Neuronal stem cell (in vitro differentiated cells): ENCODE measurements at places on chromosomes 1 and 21.

GRCh38 chr1:55153031-55153430 is 62.1 kb downstream of the USP24 start:
- peak; percentile 6 for DNase-seq

- no peak for DNase-seq
Observed at GRCh38 chr1:182603646-182604174, 479 bp downstream of the RGS16 start.

DNA sequence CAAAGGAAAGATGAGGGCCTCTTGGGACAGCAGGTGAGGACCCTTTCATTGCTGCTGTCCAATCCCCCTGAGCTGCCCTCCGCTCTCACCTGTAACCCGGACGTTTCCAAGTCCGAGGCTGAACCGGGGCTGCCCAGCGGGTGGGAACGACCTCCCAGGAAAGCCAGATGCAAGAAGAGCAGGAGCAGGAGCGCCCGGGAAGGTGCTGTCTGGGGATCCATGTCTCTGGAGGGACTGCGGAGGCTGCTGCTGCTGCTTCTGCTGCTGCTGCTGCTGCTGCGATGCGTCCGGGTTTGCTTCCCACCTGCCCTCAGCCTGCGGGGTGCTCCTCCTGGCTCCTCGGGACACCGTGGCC is at the start of gene NPPB:
NPPB (minus strand) TSS at position 333 of the 355 bp plus-strand sequence; CDS start at position 221, 112 bp downstream.
- no peak for DNase-seq

- DNase-seq = peak; percentile 67
Observed at GRCh38 chr1:84892705-84893618, at the start of gene LPAR3. TSS of gene LPAR3 (minus strand) at chr1:84893206. CDS start at chr1:84866120, 27,086 bp downstream.

- DNase-seq = no peak
Observed at GRCh38 chr1:192814805-192815204, 6.0 kb downstream of the RGS2 start.

- DNase-seq = no peak
Observed at GRCh38 chr1:153546371-153546770, 765 bp upstream of the S100A4 start.

DNA sequence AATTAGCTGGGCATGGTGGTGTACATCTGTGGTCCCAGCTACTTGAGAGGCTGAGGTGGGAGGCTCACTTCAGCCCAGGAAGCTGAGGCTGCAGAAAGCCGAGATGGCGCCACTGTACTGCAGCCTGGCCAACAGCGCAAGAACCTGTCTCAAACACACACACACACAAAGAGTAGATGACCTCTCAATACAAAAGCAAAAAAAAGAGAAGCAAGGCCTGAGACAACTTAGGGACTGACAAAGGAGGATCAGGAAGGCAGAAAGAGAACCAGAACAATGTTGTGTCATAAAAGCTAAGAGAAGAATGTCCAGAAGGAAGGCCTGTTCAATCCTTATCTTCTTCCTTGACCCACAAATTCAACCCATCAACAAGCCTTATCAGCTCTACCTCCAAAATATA is 18.5 kb downstream of the WASF2 start:
- DNase-seq = no peak

GRCh38 chr1:226679853-226680516 is 59.1 kb downstream of the ITPKB start:
- peak; percentile 95 for DNase-seq

DNA sequence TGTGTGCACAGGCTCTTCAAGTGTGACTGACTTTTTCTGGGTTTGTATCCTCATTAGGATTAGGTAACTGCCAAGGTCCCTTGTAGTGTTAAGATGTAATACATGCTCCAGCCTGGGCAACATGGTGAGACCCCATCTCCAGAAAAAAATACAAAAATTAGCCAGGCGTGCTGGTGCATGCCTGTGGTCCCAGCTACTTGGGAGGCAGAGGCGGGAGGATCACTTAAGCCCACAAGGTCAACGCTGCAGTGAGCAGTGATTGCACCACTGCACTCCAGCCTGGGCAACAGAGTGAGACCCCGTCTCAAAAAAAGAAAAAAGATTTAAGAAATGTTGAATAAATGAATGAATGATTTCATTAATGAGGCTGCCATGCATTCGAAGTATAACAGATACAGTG is 15.1 kb downstream of the ZBTB17 start:
- no peak for DNase-seq

- no peak for DNase-seq
Observed at GRCh38 chr21:44766818-44767354, 34.7 kb downstream of the UBE2G2 start.

DNA sequence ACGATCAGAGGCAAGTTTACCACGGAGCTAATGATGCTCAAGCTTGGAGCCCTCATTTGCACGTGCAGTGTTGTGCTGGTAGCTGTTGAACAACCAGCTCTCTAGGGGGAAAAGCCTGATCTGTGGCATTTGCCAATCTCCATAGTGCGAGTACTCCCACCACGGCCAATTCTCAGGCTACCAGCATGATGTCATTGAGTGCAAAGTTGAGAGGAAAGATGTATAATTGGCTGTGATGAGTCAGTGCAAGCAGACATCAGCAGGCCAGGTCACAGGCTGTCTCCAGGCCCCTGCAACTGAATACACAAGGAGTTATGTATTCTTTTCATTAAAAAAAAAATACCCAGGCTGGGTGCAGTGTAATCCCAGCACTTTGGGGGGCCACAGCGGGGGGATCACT is 233.1 kb upstream of the VAMP3 start:
- no peak for DNase-seq

DNA sequence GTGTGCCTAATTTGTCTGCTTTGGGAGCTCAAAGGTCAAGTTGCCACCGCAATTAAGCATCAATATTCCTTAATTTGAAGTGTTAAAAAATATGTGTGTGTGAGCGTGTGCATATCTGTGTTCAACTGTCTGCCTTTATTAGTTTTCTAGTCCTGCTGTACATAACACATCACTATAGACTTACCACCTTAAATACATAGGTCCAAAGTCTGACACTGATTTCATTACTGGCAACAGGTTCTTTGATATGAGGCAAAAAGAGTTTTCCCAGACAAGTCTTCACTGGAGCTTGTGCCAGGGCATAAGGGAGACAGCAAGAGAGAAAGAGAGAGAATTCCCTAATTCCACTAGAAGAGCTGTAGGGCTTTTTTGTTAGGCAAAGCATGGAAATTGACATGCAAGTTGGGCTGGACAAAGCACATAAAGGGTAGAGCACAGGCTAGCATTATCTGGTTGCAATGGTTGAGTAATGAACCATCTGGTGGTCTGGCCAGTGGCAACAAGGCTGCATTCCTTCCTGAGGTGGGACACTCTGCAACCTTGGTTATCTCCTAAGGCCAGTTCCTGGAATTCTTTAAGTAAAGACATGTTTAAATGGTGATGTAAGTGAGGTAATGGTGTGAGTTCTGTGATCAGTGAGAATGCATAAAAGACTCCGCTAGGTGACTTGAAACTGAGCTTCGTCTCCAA is 457.2 kb upstream of the ADAMTS5 start:
- no peak for DNase-seq

- no peak for DNase-seq
Observed at GRCh38 chr1:101242324-101243050, 5.7 kb downstream of the S1PR1 start.

DNA sequence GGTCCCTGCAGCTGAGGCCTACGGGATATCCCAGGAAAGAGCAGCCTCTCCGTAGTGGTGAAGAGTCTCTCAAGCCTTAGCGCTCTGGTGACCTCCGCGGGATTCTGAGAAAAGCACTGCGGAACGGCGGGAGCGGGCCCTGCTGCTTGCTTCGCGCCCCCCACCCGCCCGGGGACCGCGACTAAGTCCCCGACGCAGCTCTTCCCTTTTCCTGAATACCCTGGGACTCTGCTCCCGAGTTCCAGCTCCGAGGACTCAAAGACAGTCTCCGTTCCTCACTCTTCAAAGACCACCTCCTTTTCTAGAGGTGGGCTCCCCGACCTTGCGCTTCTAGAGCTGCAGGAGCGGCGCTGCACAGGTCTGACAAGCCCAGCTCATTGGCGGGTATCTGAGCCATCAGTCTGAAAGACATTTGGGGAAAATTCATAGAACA is 3.6 kb upstream of the PRRX1 start:
- DNase-seq = no peak

GRCh38 chr1:230518511-230518910 is 92.4 kb upstream of the PGBD5 start:
- peak; percentile 8 for DNase-seq

DNA sequence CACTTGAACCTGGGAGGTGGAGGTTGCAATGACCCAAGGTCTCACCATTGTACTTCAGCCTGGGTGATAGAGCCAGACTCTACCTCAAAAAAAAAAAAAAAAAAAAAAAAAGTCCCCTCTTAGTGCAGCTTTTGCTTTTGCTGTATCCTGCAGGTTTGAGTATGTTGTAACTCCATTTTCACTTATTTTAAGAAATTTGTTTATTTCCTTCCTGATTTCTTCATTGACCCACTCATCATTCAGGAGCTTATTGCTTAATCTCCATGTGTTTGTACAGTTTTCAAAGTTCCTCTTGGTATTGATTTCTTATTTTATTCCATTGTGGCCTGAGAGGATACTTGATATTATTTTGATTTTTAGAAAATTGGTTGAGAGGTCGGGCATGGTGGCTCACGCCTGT is 50.9 kb upstream of the AK4 start:
- no peak for DNase-seq

DNA sequence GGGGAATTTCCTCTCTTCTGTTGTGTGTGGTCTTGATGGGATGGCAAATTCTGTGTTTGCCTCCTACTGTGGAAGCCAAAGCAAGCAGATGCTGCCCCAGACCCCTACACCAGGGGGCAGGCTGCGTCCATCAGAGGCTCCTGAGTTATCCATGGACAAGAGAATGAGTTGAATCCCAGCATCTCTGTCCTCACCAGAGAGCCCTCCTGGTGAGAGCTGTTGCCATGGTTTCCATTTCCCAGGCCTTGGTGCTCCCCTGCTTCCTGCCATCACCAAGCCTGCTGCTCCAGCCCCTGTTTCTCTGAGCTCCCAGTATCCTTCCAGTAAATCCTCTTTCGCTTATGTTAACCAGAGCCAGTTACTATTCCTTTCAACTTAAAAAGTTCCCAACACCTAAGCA is 20.4 kb upstream of the GNG12 start:
- DNase-seq = peak; percentile 79

DNA sequence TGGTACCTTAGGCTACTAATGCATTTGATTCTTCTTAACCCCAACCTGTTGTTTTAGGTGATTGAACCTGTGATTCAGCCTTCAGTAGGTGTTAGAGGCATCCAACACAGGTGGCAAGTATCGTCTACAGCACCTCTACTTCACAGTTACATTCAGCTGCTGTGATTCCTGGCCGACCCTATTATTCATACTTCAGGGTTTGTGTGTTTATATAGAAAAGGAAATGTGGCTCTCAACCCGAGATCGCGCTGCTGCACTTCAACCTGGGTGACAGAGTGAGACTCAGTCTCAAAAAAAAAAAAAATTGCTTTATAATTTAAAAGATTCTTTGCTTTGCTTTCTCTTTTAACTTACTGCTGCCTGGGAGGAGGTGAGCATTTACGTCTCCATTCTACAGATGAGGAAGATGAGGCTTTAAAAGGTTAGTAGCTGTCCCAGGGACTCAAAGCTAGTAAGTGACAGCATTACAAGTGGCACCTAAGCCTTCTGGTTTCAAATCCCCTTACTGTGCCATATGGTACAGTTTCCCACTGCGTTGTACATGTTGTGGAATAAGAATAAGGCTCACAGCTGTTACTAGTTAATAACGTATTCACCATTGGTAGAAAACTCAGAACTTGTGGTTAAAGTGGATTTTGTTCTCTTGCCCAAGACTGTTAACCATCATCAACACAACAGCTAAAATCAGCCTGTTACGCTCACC is 9.9 kb upstream of the GPR25 start:
- no peak for DNase-seq
